ENCODE measurements at places on chromosomes 4 and X. TPM values are rescaled to one million over a fixed set of nuclear protein-coding genes. Genes with fewer than 3 reads are reported as not detected.

The DLG3 gene
- total RNA-seq, result 6.0 TPM

The DNASE1L1 gene
- total RNA-seq, result 61.5 TPM

The HAND2 gene
- total RNA-seq, result 0.78 TPM

The USP27X gene
- total RNA-seq, result 2.9 TPM

The MGAT4D gene
- total RNA-seq, result not detected

The ERAS gene
- total RNA-seq, result not detected

The BEND2 gene
- total RNA-seq, result not detected

The MAGEA4 gene
- total RNA-seq, result not detected

The SEC24D gene
- total RNA-seq, result 179 TPM

The PCDH10 gene
- total RNA-seq, result 1.3 TPM

The SPANXN1 gene
- total RNA-seq, result not detected

The SPATA18 gene
- total RNA-seq, result 26.6 TPM

The MID1IP1 gene
- total RNA-seq, result 28.6 TPM

The NAP1L3 gene
- total RNA-seq, result 21.8 TPM

The RHOXF1 gene
- total RNA-seq, result not detected

The TEC gene
- total RNA-seq, result 1.8 TPM

The IL2 gene
- not detected for total RNA-seq

The SPANXB1 gene
- total RNA-seq, result not detected

The MTTP gene
- total RNA-seq, result 0.22 TPM

The PRPS2 gene
- 19.7 TPM for total RNA-seq

The RAB41 gene
- not detected for total RNA-seq

The SH2D1A gene
- not detected for total RNA-seq

The C4orf36 gene
- total RNA-seq, result not detected

The MMRN1 gene
- total RNA-seq, result 0.13 TPM

The XG gene
- total RNA-seq, result 12.5 TPM

The FAAH2 gene
- total RNA-seq, result 0.22 TPM

The ZNF630 gene
- 2.0 TPM for total RNA-seq

The CYTL1 gene
- 119 TPM for total RNA-seq

The TMEM150C gene
- 5.4 TPM for total RNA-seq

The PRSS12 gene
- total RNA-seq, result not detected

The TMEM271 gene
- total RNA-seq, result not detected

The ADAM29 gene
- not detected for total RNA-seq

The GAGE12G gene
- not detected for total RNA-seq

The TCEAL7 gene
- total RNA-seq, result 11.8 TPM
